NCI-H2081 treated with DMSO at 0.1 percent for 48 hours (cell line): ENCODE measurements at places on chromosomes 3 and 15.

GRCh38 chr15:98802187-98802586, 153.8 kb downstream of the IGF1R start:
- DNase-seq, result no peak

DNA sequence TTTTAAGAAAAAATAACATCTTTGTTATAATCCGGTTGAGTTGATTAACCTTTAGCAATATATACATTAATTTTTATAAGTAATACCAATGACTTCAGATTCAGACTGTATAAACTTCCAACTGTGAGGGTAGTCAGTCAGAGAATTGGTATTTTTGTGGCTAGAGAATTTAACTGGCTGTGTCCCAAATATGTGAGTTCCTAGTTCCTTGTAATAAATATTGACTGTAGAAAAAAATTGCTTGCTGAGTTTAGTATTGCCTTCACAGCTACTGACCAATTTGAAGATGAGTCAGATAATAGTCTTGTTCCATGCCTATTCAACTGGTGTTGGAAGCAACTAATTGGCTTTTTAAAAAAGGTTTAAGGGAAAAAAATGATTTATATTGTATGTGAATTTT, 210.8 kb downstream of the GAP43 start:
- DNase-seq, result no peak

GRCh38 chr3:39920271-39920670, 110.9 kb downstream of the MYRIP start:
- no peak for DNase-seq

- no peak for DNase-seq
Measured at GRCh38 chr3:52483577-52484381, 11.4 kb upstream of the STAB1 start.

DNA sequence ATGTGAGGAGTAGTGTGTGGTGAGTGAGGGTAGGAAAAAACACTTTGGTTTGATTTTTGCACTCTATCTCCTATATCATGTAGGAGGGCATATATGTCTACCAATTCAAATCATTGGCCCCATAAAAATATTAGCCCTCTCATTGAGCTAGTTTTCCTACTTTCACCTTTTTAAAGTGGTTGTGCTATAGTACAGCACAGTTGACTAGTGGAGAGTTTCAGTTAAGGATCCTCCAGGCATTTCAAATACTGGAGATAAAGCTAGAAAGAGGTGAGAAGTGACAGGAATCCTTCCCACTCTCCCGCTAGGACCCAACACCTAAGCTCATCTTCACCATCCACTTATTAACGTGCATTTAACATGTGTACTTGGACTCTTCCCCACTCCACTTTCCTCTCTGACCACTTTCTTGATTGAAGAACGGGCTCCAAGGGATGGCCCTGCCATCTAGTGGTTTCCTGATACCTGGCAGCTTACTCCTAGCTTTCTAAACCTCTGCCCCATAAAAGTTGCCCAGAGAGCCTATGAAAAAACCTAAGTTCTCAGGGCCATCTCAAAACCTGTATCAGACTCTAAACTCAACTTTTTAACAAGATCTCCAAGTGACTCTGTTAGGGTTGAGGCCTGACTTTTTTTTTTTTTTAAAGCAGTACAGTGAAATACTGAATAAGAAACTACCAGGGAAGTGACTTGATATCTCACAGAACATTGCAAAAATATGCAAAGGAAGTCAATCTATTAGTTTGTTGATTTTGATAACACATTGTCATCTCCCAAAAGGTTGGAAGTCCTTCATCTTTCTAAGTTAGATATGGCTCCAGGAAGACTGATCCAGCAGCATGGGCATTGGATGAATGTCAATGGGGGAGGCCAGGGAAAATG, 17.9 kb downstream of the IL12A start:
- peak; percentile 13 for DNase-seq

DNA sequence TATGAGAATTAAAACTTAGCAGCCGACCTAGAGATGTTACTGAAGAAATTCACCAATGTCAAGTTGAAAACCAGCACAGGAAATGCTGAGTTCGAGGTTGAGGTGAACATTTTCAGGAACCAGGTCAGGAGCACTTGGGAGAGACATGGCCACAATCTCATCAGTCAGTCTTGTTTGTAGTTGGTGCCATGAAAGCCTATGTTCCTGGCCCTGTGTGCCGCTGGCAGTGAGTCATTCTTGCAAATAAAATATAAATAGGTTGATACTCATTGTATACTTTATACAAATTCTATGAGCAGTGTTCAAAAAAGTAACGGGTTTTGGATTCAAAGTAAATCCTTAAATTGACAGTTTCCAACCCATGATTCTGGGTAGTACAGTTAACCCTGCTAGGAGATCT, 1.5 kb upstream of the FSIP1 start:
- no peak for DNase-seq

- no peak for DNase-seq
Measured at GRCh38 chr3:123447749-123448517, 957 bp downstream of the ADCY5 start.

DNA sequence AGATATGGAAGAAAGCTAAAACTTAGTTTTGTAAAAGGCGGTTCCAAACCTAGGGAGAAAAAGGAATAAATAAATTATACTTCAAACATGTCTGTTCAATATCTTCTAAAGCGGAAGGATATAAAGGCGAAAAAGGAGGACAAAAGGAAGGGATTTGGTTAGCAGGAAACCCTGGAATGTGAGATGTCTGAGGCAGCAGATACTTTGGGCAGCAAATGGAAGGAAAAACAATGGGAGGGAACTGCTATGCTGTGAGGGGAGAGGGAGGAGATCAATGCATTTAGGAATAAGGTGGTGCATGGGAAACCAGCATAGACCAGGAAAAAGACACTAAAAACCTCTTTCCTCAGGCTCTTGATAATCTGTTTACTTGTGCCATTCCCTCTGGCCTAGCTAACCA, 120.8 kb downstream of the DNAH12 start:
- DNase-seq, result no peak

DNA sequence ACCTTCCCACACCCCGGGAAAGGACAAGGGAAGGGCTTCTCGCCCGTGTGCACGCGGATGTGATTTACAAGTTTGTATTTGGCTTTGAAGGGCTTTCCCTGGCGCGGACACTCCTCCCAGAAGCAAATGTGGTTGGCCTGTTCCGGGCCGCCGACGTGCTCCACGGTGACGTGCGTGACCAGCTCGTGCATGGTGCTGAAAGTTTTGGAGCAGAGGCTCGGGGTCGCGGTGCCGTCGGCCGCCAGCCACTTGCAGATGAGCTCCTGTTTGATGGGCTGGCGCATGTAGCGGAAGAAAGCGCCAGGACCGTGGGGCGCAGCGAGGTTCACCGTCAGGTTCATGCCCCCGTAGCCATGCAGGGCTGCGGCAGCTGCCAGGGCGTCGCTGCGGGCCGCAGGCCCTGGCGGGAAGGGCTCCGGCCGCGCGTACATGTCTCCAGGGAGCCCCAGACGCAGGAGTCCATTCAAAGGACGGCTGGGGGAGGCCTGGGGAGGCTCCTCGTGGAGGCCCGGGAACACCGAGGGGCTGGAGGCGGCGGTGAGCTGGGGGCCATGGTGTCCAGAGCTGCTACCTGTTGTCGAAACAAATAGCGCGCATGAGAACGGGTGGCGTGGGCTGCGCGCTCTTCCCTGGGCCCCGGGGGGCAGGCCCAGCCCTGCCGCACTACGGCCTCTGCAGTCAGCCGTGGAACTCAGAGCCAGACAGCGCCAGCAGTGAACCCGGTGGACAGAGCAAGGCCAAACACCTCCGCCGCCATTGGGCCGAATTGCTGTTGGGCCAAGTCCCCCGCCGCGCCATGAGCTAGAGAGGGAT, 10.2 kb downstream of the ZIC4 start:
- no peak for DNase-seq

DNA sequence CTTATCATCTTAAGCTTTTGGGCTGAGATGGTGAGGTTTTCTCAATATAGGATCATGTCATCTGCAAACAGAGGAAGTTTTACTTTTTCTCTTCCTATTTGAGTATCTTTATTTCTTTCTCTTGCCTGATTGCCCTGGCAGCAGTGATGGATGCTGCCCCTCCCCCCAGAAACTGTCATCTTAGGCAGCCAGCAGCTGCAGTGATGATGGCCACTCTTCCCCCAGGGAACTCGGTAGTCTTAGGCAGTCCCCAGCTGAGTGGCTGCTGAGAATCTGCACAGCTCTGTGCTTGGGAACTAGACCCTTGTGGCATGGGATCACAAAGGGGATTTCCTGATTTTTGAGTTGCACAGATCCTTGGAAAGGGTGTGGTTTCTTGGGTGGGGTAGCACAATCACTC, 791.1 kb upstream of the ALCAM start:
- no peak for DNase-seq

GRCh38 chr3:176167272-176167671, 1030.0 kb downstream of the TBL1XR1 start:
- no peak for DNase-seq

GRCh38 chr3:179666436-179667035, 13.7 kb downstream of the USP13 start:
- no peak for DNase-seq

DNA sequence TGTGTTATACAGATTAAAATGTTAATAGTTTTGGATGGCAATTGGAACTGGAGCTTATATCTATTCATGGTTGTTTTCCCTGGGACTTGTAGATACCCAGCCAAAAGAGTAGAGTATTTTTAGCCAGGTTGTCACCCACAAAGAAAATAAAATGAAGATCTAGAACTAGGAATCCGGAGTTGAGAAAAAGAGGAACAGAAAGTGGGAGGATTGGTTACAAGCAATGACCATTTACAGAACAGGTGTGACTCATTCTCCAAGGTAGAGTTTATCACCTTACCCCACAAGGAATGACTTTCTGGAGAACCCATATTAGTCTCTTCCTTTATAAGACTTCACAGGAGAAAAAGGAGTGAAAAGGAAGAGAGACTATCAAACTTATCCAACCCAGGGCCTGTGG, 99.8 kb downstream of the TMEM108 start:
- no peak for DNase-seq

DNA sequence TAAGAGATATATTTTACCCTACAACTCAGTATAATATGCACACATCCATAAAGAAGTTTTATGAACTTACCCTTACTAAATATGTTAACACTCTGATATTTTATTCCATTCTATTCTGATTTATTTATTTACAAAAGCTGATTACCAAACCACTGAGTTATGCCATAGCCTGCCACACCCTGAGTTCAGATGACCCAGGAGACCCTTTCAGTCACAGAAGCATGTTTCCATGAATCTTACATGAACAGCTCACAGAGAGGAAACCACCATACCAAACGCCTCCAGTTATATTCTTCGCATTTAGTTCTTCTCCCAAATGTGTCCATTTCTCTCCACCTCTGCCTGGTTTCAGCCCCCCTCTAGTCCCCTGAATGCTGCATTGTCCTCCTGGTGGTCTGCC, 103.5 kb downstream of the SEMA5B start:
- no peak for DNase-seq

- DNase-seq, result no peak
Measured at GRCh38 chr15:79002581-79002980, 57.7 kb upstream of the CTSH start.

- DNase-seq, result no peak
Measured at GRCh38 chr3:9600597-9600996, 47.0 kb upstream of the LHFPL4 start.

GRCh38 chr3:149796026-149796425, 3.7 kb upstream of the ANKUB1 start:
- DNase-seq, result no peak

- DNase-seq, result no peak
Measured at GRCh38 chr15:79115986-79116665, 25.5 kb upstream of the RASGRF1 start.

DNA sequence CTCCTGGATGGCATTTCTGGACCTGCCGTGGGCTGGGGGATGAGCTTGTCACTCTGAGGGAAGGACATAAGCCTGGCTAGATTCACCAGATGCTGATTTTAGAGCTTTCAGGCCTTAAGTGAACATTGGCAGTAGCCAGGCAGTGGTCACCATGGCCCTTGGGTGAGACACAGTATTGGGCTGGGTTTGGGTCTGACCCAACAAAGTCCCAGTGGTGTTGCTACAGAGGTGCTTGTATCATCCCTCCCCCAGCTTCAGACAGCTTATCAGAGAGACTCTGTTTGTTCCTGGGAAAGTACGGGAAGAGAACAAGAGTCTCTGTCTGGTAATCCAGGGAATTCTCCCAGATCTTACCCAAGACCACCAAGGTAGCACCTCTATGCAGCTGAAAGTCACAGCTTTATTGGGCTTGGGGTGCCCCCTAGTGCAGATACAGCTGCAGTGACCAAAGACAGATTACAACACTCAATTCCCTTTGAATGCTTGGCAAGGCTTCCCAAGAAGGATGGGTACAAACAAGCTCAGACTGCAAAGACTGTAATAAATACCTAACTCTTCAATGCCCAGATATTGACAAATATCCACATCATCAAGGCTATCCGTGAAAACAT, 9.8 kb upstream of the RUVBL1 start:
- DNase-seq, result peak; percentile 50

DNA sequence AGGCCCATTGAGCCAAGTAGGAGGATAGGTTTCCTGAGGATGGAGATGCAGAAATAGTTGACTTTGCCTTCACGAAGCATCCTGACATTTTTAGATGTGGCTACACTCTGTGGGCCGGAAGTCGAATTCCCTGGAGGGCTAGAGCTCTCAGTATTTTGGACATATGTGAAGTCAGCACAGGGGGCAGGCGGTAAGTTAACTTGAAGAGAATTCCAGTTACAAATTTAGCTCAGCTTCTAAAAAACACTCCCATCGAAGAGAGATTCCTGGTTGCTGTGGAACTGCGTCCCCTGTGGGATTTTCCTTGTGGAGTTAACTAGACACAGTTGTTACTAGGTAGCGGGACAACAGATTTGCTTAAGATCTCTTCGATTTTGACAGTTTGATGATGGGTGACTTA, 161.9 kb upstream of the RGMA start:
- no peak for DNase-seq

DNA sequence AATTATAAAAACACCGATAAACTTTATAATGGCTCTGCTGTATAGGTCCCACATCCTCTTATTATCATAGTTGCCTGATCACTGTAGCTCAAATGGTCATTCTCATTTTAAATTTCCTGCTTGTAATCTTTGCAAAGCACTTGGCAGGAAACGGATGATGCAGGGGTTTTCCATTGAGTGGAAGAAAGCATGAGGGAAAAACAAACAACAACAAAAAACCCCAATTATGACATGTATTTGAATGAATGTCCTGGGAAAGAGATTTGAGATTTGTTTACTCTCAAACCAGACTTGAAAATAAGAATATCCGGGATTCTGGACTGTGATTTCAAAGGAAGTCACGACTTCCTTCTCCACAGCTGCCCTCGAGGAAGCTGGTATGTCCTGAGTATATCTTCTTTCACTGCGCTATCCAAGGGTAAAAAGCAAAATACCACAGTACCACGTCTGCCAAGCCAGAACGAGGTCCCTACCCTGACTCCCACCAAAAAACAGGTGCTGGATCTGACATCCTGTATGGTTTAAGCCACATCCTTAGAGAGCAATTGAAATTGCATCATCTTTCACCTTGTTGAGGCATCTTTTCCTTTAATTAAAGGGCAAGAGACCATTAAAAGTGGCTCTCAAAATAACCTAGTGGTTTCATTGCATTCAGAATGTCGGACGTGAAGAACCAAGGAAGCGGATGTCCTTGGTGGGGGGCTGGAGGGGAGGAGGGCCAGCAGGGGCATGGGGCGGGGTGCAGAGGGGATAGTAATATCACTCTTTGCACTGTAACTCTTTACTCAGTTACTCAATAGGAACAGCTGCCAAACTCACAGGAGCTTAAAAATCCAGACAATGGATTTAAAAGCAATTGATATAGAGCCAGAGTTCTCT, 13.5 kb upstream of the TIPIN start:
- no peak for DNase-seq

- DNase-seq, result no peak
Measured at GRCh38 chr3:150106740-150107428, 136.2 kb upstream of the PFN2 start.

- no peak for DNase-seq
Measured at GRCh38 chr3:195866686-195867511, 41.5 kb downstream of the TNK2 start.

- no peak for DNase-seq
Measured at GRCh38 chr15:100598655-100599054, 3.3 kb downstream of the LINS1 start.
